ENCODE measurements at places on chromosomes 13 and 19.
A peak's percentile ranks its signal among the peaks of the same experiment; 100 is the strongest.

DNA sequence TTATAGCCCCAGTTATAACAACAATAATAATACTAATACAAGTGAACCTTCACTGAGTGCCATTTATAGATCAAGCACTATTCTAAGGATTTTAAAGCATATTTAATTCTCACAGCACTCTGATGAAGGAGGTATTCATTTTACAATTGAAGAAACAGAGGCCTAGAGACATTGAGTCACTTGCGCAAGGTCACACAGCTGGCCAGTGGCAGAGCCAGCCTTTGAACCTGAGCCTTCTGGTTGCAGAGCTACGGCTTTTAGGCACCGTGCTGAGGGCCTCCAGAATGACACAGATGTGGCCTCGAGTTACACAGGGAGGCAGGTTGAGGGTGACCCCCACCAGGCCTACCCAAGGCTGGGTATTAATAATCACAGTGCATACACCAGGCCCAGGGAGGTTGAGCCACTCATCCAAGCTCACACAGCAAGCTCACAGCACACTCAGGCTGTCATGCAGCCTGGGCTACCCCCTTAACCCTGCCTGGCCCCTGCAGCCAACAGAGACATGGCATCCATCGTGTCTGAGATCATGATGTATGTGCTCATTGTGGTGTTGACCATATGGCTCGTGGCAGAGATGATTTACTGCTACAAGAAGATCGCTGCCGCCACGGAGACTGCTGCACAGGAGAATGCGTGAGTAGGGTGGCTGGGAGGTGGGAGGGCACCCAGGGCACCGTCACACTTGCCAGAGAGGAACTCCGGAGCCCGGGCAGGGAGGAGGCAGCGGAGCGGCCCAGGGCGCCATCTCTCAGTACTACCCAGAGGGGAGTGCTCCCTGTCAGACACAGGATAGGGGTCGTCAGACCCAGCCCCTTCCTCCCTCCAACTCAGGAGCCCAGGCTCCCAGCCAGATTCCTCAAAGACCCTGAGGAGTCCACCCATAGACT lies 2.7 kb upstream of the HPN start:
- no peak overlapping the region for H3K4me3 ChIP-seq
- no peaks in the 10 kb centered on the region for H3K36me3 ChIP-seq
- no peak overlapping the region for H3K27ac ChIP-seq
- no peaks in the 10 kb centered on the region for H3K27me3 ChIP-seq
- peaks cover 14% of the 10 kb centered on the region for H3K4me1 ChIP-seq

- no peaks in the 10 kb centered on the region for H3K27me3 ChIP-seq
- H3K4me3 ChIP-seq: no peak overlapping the region
- DNase-seq: no peak
- H3K27ac ChIP-seq: no peak overlapping the region
These were observed 22.2 kb downstream of the SPATA13 start for GRCh38 chr13:24182703-24183081.

DNA sequence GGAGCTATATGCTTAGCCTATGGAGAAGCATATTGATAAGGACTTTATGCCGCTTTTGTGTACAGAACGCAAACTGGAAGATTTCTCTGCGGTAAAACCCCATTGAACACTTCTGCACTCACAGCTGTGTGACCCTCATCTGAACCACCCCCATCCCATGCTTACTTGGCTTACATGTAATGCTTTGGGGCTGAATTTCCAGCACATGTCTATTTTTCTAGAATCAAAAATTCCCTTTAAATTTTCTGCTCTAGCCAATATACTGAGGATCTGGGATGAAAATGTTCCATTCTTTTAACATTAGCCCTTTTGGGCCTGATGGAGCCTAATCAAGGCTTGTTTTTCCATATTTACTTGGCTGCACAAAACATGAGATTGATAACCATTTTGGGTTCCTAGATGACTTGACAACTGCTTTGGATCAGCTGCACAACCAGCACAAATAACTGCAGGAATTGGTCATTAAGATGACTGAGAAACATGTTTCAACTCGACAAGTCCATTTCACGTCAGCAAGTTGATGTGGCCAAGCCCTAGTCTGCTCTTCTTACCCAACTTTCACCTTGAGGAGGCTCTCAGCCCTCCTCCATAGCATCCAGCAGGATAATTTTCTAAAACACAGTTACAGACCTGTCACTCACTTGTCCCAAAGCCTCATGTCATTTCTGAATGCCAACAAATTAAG lies 52.4 kb downstream of the TNFSF11 start:
- H3K4me1 ChIP-seq: no peaks in the 10 kb centered on the region
- H3K4me3 ChIP-seq: no peak overlapping the region
- peaks cover 18% of the 10 kb centered on the region for H3K27me3 ChIP-seq
- H3K27ac ChIP-seq: no peak overlapping the region

- H3K27ac ChIP-seq: no peak overlapping the region
- H3K4me3 ChIP-seq: no peak overlapping the region
- H3K36me3 ChIP-seq: peaks cover 21% of the 10 kb centered on the region
- no peaks in the 10 kb centered on the region for H3K27me3 ChIP-seq
- H3K4me1 ChIP-seq: no peaks in the 10 kb centered on the region
These were observed 97.4 kb downstream of the ZC3H13 start for GRCh38 chr13:45954836-45955800.

DNA sequence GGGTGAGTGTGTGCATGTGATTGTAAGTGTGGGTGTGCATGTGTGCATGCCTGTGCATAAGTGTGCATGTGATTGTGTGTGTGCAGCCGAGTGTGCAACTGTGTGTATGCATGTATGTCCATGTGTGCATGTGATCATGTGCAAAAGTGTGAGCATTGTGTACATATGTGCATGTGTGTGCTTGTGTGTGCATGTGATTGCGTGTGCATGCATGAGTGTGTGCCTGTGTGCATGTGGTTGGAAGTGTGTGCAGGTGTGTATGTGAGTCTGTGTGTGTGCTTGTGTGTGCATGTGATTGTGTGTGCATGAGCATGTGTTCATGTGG lies 3.5 kb downstream of the PODNL1 start:
- no peaks in the 10 kb centered on the region for H3K4me1 ChIP-seq
- no peaks in the 10 kb centered on the region for H3K36me3 ChIP-seq
- no peak overlapping the region for H3K4me3 ChIP-seq
- no peak overlapping the region for H3K27ac ChIP-seq
- no peak for DNase-seq
- H3K27me3 ChIP-seq: peaks cover 14% of the 10 kb centered on the region

DNA sequence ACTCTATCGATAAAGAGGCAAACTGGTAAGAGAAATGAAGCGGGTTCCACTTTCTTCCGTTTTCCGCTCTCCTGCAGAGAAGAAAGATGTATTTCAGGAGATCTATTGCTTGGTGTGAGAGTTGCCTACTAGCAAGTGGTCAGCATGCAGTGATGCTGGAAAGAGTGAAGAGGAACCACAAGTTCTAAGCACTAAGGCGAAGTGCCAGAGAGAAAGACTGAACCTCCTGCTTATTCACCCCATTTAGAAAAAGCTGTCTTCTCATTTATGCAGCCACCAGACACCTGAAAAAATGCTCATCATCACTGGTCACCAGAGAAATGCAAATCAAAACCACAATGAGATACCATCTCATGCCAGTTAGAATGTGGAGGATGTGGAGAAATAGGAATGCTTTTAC lies 78.7 kb upstream of the GPC6 start:
- no peaks in the 10 kb centered on the region for H3K36me3 ChIP-seq
- H3K4me3 ChIP-seq: no peak overlapping the region
- H3K4me1 ChIP-seq: no peaks in the 10 kb centered on the region

GRCh38 chr13:39406688-39407087 lies 196.3 kb downstream of the LHFPL6 start:
- no peak overlapping the region for H3K4me3 ChIP-seq
- no peak overlapping the region for H3K27ac ChIP-seq
- no peak for DNase-seq
- H3K4me1 ChIP-seq: peaks cover 3% of the 10 kb centered on the region
- H3K36me3 ChIP-seq: no peaks in the 10 kb centered on the region
- peaks cover 29% of the 10 kb centered on the region for H3K27me3 ChIP-seq

DNA sequence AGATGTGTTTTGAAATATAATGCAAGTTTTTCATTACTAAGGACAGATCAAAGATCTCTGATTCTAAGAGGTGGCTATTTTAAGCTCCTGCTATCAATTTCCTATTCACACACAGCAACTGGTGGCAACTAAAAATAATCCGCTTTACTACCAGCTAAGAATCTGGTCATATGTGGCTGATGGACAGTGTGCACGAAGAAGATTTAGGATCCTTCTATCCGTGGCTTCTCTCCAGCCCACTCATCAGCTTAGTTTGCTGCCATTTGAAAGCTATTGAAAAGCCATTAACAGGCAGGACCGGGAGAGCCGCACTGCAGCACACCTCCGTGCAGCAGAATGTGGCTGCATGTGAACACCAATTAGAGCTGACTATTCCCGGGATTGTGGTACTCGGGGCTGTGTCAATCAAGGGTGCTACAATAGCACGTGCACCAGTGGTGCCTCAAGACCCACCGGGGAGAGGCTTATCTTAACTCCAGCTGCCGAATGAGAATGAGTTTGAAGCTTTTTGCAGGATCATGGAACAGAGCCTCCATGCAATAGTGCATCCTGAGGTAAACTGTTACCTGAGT lies at the start of gene MYO16:
Gene MYO16 (plus strand): TSS at position 431 of the 572 bp plus-strand sequence. CDS start 234 bp downstream, outside the sequence.
- H3K4me1 ChIP-seq: no peaks in the 10 kb centered on the region
- no peak within 1 kb of the TSS for H3K4me3 ChIP-seq
- H3K27me3 ChIP-seq: no peaks in the 10 kb centered on the region
- H3K27ac ChIP-seq: no peak within 1 kb of the TSS

- H3K27me3 ChIP-seq: no peaks in the 10 kb centered on the region
- H3K4me3 ChIP-seq: no peak overlapping the region
- no peak overlapping the region for H3K27ac ChIP-seq
- H3K36me3 ChIP-seq: peaks cover 58% of the 10 kb centered on the region
- DNase-seq: no peak
- peaks cover 33% of the 10 kb centered on the region for H3K4me1 ChIP-seq
These were observed 21.0 kb downstream of the SAE1 start for GRCh38 chr19:47151627-47152026.

GRCh38 chr13:51761643-51762350 lies 42.2 kb downstream of the DHRS12 start:
- H3K4me3 ChIP-seq: no peak overlapping the region
- no peaks in the 10 kb centered on the region for H3K27me3 ChIP-seq
- no peak overlapping the region for H3K27ac ChIP-seq
- peaks cover 6% of the 10 kb centered on the region for H3K36me3 ChIP-seq
- DNase-seq: no peak

GRCh38 chr19:7415163-7415856 lies 66.6 kb downstream of the ARHGEF18 start:
- H3K27me3 ChIP-seq: no peaks in the 10 kb centered on the region
- H3K36me3 ChIP-seq: peaks cover 18% of the 10 kb centered on the region
- no peak overlapping the region for H3K4me3 ChIP-seq
- H3K4me1 ChIP-seq: peaks cover 24% of the 10 kb centered on the region
- peak overlapping the region; percentile 51 for H3K27ac ChIP-seq
- no peak for DNase-seq

GRCh38 chr19:35109395-35110112 lies 6.1 kb upstream of the FXYD3 start:
- H3K27me3 ChIP-seq: no peaks in the 10 kb centered on the region
- no peak overlapping the region for H3K4me3 ChIP-seq
- H3K4me1 ChIP-seq: peaks cover 7% of the 10 kb centered on the region
- no peak for DNase-seq
- peaks cover 2% of the 10 kb centered on the region for H3K36me3 ChIP-seq

DNA sequence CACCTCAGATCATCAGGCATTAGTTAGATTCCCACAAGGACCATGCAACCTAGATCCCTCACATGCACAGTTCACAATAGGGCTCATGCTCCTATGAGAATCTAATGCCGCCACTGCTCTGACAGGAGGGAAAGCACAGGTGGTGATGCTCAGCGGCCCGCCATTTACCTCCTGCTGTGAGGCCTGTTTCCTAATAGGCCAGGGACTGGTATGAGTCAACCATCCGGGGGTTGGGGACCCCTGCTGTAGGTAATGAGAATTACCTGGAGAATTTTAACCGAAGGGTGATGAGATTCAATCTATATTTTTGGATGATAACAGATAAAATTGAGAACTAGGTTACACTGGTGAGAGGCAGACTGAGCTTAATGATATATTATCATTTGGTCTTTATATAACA lies 101.4 kb downstream of the LACC1 start:
- H3K4me3 ChIP-seq: no peak overlapping the region
- H3K36me3 ChIP-seq: peaks cover 2% of the 10 kb centered on the region
- H3K4me1 ChIP-seq: no peaks in the 10 kb centered on the region
- DNase-seq: no peak

DNA sequence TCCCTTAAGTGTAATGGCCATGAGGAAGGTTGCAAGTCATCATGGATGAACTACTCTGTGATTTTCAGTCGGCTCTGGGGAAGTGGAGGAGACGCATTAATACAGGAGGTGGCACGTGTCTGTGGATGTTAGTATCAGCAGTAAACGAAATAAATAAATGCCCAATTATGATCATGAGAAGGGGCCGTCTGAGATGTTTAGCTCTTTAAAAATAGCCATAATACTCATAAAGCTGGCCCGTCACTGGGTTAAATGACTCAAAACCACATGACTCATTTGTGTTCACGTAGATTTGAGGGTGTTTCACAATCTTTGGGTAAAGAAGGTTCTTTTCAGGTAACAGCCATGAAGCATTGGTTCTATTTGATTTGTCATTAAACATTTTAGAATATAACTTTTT lies 620.6 kb downstream of the GPC6 start:
- H3K4me3 ChIP-seq: no peak overlapping the region
- no peak for DNase-seq
- no peaks in the 10 kb centered on the region for H3K4me1 ChIP-seq

GRCh38 chr13:64223016-64223415 lies 2807.4 kb upstream of the PCDH20 start:
- H3K4me3 ChIP-seq: no peak overlapping the region
- no peaks in the 10 kb centered on the region for H3K36me3 ChIP-seq
- H3K27me3 ChIP-seq: no peaks in the 10 kb centered on the region
- no peak for DNase-seq

GRCh38 chr19:4064496-4065260 lies 2.0 kb downstream of the ZBTB7A start:
- H3K4me3 ChIP-seq: peak overlapping the region; percentile 89
- H3K4me1 ChIP-seq: peaks cover 31% of the 10 kb centered on the region
- peak; percentile 54 for DNase-seq
- no peaks in the 10 kb centered on the region for H3K27me3 ChIP-seq
- H3K27ac ChIP-seq: peak overlapping the region; percentile 89

DNA sequence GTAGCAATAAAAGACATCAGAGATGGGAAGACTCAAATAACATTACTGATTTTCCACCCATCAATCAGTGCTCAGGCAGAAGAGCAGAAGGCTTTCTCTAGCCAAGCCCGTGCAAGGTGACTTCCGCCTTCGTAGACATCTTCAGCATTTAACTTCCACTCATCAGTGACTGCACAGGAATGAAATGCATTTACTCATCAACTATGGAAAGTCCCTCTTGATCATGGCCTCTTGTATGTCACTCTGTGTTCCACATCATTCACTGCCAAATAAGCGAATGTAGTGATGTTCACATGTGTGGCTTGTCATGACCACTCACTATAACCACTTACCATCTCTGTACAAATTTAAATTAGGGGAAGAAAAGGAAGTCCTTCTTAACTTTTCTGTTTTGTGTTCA lies 49.4 kb downstream of the SACS start:
- peaks cover 9% of the 10 kb centered on the region for H3K27me3 ChIP-seq
- H3K4me3 ChIP-seq: no peak overlapping the region
- DNase-seq: no peak
- H3K4me1 ChIP-seq: peaks cover 35% of the 10 kb centered on the region
- peaks cover 2% of the 10 kb centered on the region for H3K36me3 ChIP-seq
